Right forelimb (tissue), 1 donor: ENCODE measurements at places on chromosomes 7 and 10.

DNA sequence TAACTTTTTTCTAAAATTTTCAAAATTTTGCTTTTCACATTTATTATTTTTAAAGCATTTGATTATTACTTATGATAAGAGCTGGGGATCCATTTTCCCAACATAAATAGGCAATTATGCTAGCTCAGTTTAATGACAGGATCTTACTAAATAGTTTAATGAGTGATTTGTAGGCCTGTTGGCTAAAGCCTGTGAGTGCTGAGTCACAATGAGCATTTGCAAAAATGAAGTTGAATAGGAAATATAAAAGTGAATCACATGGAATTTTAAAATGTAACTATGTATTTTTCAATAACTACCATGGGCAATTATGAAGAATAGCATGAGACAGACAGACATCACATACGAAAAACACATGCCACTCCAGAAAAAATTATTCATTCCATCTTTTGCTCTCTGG is 45.1 kb upstream of the ZPBP start:
- DNase-seq: no peak

GRCh38 chr10:35890676-35891495 is 248.8 kb upstream of the FZD8 start:
- DNase-seq: no peak

DNA sequence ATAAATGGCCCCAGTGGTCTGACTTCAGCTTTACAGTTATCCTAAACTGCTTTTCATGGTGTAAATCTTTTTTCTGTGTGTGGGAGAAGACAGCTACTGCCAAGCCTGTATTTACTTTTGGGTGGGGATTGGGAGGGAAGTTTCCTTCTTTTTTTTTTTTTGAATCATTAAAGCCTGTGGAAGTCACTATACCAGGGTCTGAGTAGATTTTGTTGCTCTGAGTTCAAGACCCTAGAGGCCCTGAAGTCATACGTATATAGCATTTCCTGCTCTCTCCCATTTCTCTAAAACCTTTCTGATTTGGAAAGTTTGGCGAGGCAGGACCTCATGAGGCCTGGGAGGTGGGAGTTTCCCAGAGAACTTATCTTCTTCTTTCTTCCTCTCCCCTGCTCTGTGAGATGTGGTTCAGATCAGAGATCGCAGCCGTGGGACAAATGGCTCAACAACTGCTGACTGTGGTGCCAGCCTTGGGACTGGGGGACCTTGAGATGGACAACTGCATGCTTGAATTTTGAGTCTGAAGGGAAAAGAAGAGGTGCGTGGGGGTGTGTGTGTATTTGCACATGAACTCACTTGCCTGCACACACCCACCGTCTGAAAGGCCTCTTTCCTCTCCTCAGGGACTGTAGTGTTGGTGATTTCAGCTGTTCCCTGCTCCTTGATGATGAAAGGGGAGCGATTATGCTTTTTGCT is 18.1 kb downstream of the LRMDA start:
- no peak for DNase-seq

GRCh38 chr10:74418285-74418872 is 267.4 kb downstream of the ADK start:
- DNase-seq: peak; percentile 43

DNA sequence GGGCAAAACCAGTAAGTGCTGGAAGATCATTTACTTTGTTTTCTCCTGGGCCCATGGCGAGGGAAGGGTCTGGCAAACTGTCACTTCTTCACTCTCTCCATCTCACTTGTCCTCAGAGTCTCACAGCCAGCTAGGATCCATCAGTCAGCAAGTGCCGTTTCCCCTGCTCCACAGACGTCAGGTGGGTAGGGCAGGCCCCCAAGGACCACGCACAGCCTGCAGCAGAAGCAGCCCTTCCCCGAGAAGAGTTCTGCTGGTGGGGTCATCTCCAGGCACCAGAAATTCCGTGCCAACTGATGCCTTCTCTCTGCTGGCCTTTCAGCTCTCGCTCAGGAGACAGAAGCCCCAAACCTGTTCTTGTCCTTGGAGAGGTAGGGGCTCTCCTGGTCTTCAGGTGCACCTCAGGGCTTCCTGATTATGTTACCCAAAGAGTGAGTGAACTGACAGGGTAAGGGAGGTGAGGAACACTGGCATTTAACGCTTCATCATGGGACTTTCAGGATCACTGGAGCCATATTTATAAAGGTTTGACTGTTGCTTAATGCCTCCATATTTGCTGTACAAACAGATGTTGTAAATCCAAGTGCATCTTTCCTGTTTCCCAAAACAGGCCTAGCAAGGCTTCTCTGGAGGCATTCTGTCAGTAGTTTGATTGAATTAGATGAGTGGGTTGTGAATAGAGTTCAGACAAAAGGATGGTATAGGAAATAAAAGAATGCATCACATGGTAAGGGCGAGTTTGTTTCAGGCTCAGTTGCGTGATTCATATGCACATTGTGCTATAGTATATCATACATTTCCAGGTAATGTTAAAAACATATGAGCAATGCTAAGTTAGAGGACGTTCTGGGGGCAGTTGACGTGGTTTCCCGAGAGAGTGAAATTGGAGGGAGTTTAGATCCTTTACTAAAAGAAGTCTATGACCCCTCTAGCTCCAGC is 13.7 kb upstream of the TSPAN15 start:
- DNase-seq: no peak

GRCh38 chr10:74928742-74929191 is 102.4 kb downstream of the KAT6B start:
- DNase-seq: no peak

- no peak for DNase-seq
These were observed 1.0 kb upstream of the FAM20C start for GRCh38 chr7:191105-191980.

- no peak for DNase-seq
These were observed 338.1 kb upstream of the SEMA3C start for GRCh38 chr7:81256991-81257390.

DNA sequence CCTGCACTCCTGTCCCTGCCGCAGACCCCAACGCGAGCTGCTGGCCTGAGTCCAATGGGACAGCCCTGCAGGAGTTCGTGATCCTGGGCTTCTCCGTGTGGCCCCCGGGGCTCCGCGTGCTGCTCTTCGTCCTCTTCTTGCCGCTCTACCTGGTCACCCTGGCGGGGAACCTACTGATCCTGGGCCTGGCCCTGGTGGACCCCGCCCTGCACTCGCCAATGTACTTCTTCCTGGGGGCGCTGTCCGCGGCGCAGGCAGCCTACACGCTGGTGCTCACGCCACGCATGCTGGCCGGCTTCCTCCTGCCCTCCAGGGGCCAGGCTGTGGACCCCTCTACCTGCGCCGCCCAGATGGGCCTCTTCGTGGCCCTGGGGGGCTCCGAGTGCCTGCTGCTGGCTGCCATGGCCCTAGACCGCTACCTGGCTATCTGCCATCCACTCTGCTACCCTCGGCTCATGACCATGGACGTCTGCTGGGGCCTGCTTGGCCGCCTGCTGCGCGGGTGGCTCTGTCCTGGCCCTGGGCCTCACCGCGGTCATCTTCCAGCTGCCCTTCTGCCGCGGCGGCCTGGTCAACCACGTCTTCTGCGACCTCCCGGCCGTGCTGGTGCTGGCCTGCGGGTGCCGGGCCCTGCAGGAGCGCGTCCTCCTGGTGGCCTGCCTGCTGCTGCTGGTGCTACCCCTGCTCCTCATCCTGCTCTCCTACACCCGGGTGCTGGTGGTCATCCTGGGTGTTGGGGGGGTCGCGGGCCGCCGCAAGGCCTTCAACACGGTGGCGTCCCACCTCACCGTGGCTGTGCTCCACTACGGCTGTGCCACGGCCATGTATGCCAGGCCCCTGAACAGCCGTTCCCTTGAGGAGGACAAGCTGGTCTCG is 71.7 kb downstream of the RBAK start:
- DNase-seq: no peak

DNA sequence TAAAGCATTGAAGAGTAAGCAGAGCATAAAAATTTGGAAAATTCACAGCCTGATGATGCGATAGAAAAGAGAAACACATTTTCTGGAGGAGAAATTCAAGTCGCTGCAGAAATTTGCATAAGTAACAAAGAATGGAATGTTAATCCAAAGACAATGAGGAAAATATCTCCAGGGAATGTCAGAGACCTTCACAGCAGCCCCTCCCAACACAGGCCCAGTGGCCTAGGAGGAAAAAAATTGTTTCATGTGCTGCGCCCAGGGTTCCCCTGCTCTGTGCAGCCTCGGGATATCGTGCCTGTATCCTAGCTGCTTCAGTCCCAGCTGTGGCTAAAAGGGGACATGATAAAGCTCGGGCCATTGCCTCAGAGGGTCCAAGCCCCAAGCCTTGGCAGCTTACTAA is 206.8 kb downstream of the TPK1 start:
- DNase-seq: no peak

GRCh38 chr10:122495406-122496340 is 34.3 kb downstream of the HTRA1 start:
- DNase-seq: no peak

GRCh38 chr10:16030562-16030961 is 170.3 kb upstream of the MINDY3 start:
- DNase-seq: no peak

GRCh38 chr7:132406039-132406438 is 170.2 kb downstream of the PLXNA4 start:
- DNase-seq: no peak

- no peak for DNase-seq
These were observed 47.5 kb upstream of the ANTXRL start for GRCh38 chr10:46239247-46239646.

GRCh38 chr7:7231000-7231399 is 48.7 kb downstream of the C1GALT1 start:
- no peak for DNase-seq

DNA sequence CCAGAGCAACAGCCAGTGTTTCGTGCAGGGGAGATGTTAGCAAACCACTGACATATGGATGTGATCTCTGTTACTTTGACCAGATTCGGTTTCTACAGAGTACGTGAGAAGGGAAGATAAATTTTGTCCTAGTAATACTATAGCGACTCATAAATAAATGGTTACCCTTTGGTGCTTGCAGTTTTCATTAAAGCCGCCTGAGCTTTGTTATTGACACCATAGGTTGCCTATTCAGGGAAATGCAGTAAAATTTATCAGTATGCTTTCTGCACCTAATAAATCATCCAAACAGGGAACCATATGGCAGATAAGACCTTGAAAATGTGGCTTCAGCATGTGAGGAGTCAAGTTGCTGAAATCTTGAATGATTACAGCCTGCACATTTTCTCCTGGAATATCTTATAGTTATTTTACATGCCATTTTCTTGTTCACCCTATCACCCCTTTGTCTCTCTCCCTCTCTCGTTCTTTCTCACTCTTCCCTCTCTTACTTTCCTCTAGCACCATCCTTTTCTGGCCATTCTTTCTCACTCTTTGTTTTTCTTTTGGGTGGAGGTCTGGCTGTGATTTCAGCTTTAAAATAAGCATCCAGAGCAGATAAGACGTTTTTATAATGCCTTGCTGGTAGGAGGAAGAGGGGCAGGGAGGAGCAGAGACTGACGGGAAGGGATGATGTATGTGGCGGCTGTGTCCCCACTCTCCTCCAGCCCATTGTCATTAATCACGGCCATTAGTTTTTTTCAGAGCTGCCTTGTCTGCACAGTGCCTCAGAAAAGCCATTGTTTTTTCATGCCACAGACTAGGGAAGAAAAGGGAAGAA is 182.5 kb downstream of the LRMDA start:
- DNase-seq: no peak

DNA sequence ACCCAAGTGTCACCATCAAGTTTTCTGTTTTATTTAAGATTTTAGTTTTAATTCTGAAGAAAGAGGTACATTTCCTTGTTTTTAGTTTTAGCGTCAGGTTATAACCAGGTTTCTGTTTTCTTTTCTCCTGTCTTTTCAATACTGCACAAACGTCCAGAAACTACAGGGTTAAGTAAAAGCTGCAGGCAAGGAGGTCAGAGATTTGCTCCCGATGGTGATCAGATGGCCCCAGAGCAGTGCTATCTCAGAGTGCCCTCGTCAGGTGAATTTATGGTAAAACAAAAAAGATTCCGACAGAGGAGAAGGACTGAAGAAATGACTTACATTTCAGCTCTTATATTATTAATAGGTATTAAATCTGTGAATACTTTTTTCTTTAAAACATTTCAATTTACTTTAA is 128.2 kb downstream of the STRA8 start:
- DNase-seq: no peak

- no peak for DNase-seq
These were observed 28.4 kb upstream of the NPFFR1 start for GRCh38 chr10:70312249-70312648.

DNA sequence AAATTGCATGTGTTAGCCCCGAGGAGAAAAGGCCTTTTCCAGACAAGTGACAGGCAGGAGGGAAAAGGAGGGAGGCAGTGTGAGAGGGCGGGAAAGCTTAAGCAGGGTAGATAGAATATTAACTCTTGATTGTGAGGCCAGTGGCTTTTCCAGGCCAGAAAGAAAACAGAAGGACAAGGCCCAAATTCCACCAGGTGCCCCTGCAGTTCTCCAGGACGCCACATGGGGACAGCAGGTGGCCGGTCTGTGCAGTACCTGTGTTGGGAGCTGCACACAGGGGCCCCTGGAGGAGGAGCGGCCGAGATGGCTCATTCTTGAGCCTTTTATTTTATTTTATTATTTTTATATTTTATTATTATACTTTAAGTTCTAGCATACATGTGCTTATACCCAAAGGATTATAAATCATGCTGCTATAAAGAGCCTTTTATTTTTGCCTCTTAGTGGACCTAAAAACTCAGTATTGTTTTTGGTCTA is 141.3 kb upstream of the KLF14 start:
- DNase-seq: no peak

GRCh38 chr7:37065779-37066271 is 341.5 kb upstream of the AOAH start:
- DNase-seq: no peak

DNA sequence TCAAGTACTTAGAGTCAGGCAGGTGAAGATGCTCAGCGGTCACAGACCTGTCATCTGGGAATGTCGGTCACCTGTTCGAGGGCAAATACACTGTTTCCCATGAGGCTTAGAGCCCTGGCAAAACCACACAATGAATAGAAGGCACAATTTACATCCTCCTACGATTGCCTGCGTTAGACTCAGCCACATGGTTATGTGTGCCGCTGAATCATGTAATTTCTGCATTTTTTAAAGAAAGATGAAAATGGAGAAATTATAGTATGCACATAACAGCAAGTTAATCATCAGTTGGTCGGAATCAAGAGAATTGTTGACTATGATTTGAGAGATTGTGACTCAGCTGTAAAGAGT is 158.2 kb downstream of the ADARB2 start:
- no peak for DNase-seq

DNA sequence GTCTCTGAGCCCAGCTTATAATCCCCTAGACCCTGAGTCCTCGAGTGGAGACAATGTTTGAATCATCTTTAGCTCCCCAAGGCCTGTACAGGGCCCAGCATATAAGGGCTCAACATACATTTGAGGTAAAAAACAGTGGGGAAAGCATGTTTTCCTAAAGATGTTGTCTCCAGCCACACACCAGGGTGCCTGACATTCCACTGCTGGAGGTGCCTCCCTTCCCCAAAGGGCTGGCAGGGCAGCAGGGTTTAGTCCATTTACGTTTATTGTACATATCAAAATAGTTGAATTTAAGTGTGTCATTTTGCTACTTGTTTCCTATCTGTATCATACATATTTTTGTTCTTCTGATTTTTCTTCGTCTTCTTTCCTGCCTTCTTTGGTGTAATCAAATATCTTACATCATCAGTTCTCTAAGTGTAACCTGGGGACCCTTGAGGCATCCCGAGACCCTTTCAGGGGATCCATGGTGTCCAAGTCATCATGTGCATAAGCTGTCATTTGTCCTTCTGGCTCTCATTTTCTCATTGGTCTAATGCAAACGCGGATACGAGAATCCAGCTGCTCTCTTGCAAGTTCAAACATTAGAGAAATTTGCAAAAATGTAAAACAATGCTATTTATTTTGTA is 101.6 kb downstream of the PDGFA start:
- DNase-seq: no peak
